ENCODE measurements at places on chromosomes 5 and 9.

- DNase-seq = peak; percentile 65
These were observed 26.3 kb downstream of the OR2V2 start for GRCh38 chr5:181173420-181174342.

DNA sequence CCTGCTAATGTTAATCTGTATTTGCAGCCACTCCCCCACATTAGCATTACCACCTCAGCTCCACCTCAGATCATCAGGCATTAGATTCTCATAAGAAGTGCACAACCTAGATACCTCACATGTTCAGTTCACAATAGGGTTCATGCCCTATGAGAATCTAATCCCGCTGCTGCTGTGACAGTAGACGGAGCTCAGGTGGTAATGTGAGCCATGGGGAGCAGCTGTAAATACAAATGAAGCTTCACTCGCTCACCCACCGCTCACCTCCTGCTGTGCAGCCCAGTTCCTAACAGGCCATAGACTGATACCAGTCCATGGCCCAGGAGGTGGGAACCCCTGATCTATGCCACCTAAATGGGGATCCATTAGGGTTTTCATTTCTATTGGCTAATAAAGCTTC lies 6.1 kb upstream of the HNRNPA0 start:
- no peak for DNase-seq

DNA sequence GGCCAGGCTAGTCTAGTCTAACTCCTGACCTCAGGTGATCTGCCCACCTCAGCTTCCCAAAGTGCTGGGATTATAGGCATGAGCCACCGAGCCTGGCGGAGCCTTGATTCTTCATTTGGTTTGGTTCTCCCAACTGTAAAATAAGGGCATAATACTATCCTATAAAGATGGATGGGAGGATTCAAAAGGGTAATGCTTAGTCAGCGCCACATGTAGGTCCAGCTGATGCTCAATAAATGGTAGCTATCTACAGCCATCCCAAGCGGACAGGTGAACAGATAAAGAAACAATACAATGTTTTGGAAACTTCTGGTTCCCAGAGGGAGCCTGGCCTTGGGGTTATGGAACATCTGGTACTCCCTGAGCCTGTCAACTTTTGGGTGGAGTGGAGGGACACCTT lies 13.6 kb upstream of the SET start:
- DNase-seq = no peak

- DNase-seq = no peak
These were observed 532.7 kb upstream of the ST8SIA4 start for GRCh38 chr5:101435768-101436167.

DNA sequence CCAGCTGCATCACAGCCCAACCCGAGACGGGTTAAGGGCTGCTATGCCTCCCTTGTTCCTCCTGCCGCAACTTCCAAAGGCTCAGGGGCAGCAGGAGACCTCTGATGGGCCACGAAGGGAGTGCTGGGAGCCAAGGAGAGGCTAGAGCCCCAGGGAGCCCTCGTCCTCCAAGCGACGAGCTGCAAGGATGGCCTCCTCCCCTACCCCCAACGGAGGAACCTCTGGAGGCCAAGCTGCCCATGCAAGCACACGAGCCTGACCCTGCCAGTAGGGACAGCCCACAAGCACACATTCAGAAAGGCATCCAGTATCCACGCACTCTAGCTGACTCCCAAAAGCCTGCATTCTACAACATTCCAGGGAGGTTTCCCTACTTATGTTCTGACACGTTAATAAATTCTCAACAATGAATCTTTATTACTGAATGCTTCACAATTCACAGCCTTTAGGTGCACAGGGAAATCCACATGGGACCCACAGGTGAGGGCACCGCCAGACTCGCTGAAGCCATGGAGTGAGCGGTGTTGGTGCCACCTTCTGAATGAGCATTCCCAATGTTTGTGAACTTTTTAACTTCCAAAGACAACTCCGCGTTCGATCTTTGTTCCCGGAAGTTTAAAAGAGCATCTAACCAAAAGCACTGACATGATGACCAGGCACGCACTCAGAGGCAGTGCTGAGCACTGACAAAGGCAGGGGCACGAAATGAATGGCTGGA lies 28.7 kb downstream of the IPPK start:
- no peak for DNase-seq

GRCh38 chr9:12185856-12186255 lies 507.3 kb upstream of the TYRP1 start:
- DNase-seq = no peak

- DNase-seq = peak; percentile 46
These were observed 14.2 kb upstream of the SERINC5 start for GRCh38 chr5:80269991-80270438.

GRCh38 chr5:131260895-131261294 lies 3.0 kb upstream of the CDC42SE2 start:
- DNase-seq = peak; percentile 6

DNA sequence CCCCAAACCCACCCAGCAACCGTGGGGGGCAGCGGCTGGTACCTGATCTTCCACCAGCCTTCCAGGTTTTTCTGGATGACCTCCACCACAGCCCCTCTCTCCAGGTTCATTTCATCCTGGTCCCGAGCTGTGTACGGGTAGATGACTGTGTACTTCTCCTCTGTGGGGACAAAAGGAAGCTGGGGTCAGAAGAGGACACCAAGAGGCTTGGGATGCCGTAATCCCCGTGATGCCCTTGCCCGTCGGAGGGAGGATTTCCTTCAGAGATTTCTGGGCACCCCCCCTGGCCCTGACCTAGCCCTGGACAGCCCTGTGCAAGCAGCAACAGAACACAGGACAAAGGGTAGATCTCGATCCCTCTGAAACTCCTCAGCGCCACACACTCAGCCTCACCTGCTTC lies 70.3 kb upstream of the UBTD2 start:
- DNase-seq = no peak

GRCh38 chr5:39167141-39167971 lies 52.0 kb downstream of the FYB1 start:
- DNase-seq = no peak

- DNase-seq = peak; percentile 7
These were observed 28.8 kb downstream of the PDE8B start for GRCh38 chr5:77239126-77239741.

GRCh38 chr5:139650689-139651042 lies 2.5 kb downstream of the CXXC5 start:
- no peak for DNase-seq

DNA sequence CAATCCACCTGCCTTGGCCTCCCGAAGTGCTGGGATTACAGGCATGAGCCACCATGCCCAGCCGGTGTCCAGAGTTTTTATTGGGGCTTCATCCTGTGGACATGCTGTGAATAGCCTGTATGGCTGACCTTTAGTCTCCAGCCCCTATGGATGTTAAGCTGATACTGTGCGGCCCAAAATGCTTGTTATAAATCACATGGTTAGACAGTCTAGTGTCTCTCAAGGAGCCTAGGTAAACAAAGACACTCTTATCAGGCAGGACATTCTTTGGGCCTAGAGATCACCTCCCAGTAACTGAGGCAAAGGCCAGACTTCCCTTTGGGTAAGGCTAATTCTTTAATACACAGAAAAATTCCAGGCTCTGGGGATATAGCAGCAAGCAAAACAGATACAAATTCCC lies 22.0 kb upstream of the SLC46A2 start:
- DNase-seq = no peak

DNA sequence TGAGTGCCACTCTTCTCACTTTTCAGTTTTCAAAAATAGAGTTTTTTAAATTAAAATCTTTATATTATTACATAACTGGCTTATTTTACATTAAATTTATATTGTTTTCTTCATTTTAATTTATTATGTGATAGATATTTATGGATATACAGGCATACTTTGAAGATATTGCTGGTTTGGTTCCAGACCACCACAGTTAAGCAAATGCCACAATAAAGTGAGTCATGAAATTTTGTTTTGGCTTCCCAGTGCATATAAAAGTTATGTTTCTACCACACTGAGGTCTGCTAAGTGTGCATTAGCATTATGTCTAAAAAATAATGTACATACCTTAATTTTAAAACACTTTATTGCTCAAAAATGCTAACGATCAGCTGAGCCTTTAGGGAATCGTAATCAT lies 47.4 kb downstream of the NDUFS4 start:
- DNase-seq = no peak

DNA sequence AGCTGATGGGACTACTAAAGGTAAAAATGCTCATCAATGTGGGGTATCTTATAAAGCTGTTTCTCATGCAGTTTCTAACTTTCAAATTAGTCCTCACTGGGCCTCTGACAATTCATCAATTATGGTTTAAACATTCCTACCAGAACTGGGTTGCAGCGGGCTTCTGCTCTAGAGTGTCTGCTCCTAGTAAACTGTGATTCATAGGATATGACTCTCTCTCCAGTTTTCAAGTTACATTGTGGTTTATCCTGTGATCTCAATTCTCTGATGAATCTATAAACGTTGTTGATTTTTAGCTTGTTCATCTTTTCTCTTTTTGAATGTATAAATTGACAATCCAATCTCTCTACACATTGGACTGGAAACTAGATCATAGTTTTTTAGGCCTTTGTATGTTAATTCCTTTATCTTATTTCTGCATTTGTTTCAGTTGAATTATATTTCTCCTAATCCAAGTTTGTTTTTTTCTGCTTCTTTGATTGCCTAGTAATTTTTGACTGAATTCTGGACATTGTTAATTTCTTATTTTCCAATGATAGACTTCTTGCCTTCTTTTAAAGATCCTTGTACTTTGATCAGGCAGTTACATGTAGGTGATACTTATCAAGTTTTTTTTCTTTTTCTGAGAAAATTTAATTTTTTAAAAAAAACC lies 822.6 kb downstream of the TLE1 start:
- DNase-seq = no peak

DNA sequence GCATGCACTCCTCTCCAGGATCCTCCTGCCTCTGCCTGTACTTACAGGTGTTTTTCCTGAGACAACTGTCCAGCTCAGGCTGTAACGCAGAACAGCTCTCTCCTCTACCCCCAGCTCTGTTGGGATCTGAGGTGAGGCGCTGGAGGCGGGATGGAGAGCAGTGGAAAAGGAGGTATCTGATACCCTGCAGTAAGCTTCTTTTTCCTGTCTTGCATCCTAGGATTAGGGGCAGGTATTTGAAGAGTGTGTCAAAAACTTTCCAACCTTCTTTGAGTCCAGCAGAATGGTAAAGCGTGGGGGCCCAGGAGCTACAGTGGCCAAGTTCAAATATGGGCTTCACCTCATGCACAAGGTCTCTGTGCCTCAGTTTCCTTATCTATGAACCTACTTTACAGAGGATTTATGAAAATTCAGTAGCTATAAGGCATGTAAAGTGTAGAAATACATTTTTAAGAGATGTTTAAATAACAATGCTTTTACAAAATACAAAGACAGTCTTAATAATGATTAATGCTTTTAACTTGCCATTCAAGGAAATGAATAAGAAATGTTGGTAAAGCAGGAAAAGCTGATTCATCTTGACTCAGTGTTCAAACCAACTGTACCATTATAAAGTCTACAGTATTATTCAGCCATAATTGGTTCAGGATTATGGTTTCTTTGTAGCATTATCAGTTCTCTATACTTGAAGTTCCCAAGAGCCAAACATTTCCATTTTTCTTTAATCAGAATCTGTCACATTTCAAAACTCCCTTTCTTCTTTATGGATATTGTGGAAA lies 26.1 kb downstream of the MAP1B start:
- no peak for DNase-seq

DNA sequence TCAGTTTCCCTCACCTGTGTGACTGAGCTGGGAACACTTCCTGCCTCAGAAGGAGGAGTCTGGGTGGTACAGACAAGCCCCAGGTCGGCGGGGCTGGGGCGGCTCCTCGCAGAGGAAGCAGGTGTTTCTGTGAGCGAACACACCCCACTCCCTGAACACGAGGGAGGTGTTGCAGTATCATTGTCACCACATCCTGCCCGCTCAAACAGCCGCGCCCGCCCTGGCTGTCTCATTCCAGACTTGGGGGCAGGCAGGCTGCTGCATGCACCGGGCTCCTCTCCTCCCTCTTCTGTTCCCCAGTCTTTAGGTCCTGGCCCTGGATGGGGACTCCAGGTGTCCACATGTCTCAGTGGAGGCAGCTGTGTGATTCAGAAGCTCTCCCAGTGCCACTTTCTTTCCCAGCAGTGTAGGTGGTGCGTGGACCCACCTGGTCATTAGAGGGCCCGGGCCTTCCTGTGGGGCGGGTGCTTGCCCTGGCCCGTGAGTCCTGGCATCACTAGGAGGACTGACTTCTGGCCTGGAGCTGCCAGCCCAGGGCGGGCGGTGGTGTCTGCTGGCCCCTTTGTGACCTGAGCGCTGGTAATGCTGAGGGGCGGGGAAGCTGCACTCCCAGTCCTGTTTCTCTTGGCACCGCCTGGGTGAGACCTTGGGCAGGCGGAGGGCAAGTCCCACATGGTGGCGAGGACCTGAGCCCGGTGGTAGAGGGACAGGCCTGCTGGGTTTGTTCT lies 18.3 kb upstream of the PHYHD1 start:
- peak; percentile 88 for DNase-seq

- no peak for DNase-seq
These were observed 122.3 kb downstream of the SEMA5A start for GRCh38 chr5:9423571-9423970.

- DNase-seq = no peak
These were observed 257.0 kb downstream of the EFNA5 start for GRCh38 chr5:107413754-107414153.

DNA sequence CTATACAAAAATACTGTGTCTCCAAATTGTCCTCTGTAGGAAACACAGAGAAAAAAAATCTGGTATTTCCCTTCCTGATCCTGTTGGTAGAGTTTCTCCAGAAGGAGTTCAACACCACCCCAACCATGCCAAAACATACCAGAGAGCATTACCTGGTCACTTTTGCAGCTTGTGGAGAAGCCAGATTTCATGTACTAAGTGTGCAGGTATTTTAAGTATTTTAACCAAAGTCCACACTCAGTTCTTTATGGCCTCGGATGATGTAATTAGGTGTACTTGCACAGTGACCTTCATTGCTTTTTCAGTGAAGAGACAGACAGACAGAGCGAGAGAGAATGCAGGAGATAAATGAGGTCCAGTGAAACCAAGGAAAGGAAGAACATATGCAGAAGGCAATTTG lies 2046.8 kb upstream of the CDH9 start:
- no peak for DNase-seq

GRCh38 chr5:187042-187431 lies 4.3 kb upstream of the LRRC14B start:
- DNase-seq = no peak

DNA sequence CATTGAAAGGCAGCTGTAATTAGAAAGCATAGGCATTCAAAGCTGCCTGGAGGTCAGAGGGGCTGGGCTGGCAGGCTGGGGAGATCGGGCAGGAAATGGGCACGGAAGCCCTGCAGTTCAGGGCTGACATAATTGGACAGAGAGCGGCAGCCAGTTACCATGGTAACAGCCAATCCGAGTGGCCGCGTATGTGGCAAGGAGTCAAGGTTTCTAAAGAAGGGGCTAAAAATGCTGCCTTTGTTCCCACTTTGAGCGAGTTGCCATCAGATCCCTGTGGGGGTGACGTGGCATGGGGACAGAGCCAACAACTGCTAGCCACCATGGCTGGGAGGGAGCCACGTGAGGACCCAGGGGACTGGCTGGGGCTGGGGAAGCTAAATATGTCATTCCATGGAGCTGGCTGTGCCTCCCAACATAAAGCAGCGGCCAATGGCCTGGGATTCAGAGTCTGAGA lies 44.7 kb upstream of the NDFIP1 start:
- peak; percentile 51 for DNase-seq
